ENCODE measurements at places on chromosomes 1 and 21. TPM values are rescaled to one million over a fixed set of nuclear protein-coding genes. Genes with fewer than 3 reads are reported as not detected.

Gene SDCCAG8
- 52.7 TPM for total RNA-seq

Gene TRIM63
- total RNA-seq = 0.07 TPM

Gene IGSF9
- 20.9 TPM for total RNA-seq

Gene PRR9
- total RNA-seq = 2.1 TPM

Gene ARHGAP30
- total RNA-seq = 0.68 TPM

Gene RXRG
- not detected for total RNA-seq

Gene ATPAF1
- total RNA-seq = 40.7 TPM

Gene NUP210L
- total RNA-seq = under 0.01 TPM

Gene NEK2
- total RNA-seq = under 0.01 TPM

Gene PLA2G2D
- not detected for total RNA-seq

Gene CCDC28B
- total RNA-seq = 3.5 TPM

Gene SIK1
- 11.6 TPM for total RNA-seq

Gene OR10Z1
- not detected for total RNA-seq

Gene TCHH
- total RNA-seq = 0.14 TPM

Gene ADSS2
- total RNA-seq = 68.4 TPM

Gene GJA5
- total RNA-seq = under 0.01 TPM

Gene FNDC7
- total RNA-seq = not detected

Gene ADORA3
- not detected for total RNA-seq

Gene IQGAP3
- total RNA-seq = 0.07 TPM

Gene FNBP1L
- 58.1 TPM for total RNA-seq

Gene OXCT2
- total RNA-seq = 1.7 TPM

Gene MLLT11
- 3.3 TPM for total RNA-seq

Gene TMEM52
- total RNA-seq = 2.9 TPM

Gene KRTAP21-2
- total RNA-seq = not detected

Gene ORC1
- 0.34 TPM for total RNA-seq

Gene TPM3
- total RNA-seq = 392 TPM

Gene SPRR2B
- 1.0 TPM for total RNA-seq

Gene PEX10
- 34.0 TPM for total RNA-seq

Gene F13B
- not detected for total RNA-seq

Gene CTTNBP2NL
- 12.6 TPM for total RNA-seq

Gene ASAP3
- total RNA-seq = 10.5 TPM

Gene NPPB
- total RNA-seq = not detected

Gene DISP1
- 1.4 TPM for total RNA-seq

Gene CITED4
- total RNA-seq = 11.3 TPM
